ENCODE measurements at places on chromosomes 1 and 21. TPM values are rescaled to one million over a fixed set of nuclear protein-coding genes. Genes with fewer than 3 reads are reported as not detected.

Gene COL8A2
- 0.07 TPM for total RNA-seq

Gene SPRR1B
- total RNA-seq, result not detected

- DNase-seq, result peak; percentile 43
- H3K36me3 ChIP-seq, result no peaks in the 10 kb centered on the region
- H3K27ac ChIP-seq, result no peak overlapping the region
- H3K4me1 ChIP-seq, result peaks cover 7% of the 10 kb centered on the region
- H3K27me3 ChIP-seq, result peaks cover 31% of the 10 kb centered on the region
- H3K4me3 ChIP-seq, result no peak overlapping the region
Measured at GRCh38 chr1:156927215-156928042, 7.0 kb downstream of the LRRC71 start.

DNA sequence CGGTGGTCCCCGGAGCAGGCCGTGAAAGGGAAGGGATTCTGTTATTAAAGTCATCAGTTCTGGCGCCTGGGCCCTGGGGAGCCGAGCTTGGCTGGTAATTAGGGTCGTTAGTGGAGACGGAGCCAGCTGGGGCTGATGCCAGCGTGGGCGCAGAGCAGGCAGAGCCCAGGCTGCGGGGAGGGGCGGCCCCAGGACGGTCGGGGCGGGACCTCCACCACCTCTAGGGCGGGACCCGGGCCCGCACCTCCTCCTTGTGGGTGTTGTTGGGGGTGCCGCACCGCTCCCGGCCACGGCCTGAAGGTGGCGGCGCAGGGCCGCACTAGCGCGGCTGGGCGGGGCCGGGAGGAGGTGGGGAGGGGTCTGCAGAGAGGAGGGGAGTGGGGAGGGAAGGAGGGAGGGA lies 470.6 kb downstream of the PTPRU start:
- H3K27ac ChIP-seq, result no peak overlapping the region
- H3K4me3 ChIP-seq, result no peak overlapping the region
- H3K27me3 ChIP-seq, result peaks cover 13% of the 10 kb centered on the region
- no peaks in the 10 kb centered on the region for H3K4me1 ChIP-seq
- no peaks in the 10 kb centered on the region for H3K36me3 ChIP-seq

DNA sequence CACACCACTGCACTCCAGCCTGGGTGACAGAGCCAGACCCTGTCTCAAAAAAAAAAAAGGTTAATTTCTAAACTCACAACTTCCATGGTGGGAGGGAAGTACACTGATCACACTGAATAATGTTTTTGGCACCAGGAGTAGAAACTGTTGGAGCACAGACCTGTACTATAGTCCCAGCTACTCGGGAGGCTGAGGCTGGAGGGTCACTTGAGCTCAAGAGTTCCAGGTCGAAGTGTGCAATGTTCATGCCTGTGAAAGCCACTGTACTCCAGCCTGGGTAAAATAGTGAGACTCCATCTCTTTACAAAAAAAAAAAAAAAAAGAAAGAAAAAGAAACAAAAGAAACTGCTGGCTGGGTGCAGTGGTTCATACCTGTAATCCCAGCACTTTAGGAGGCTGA lies 35.3 kb downstream of the TMEM50B start:
- no peaks in the 10 kb centered on the region for H3K36me3 ChIP-seq
- no peak overlapping the region for H3K27ac ChIP-seq
- H3K4me3 ChIP-seq, result no peak overlapping the region
- no peaks in the 10 kb centered on the region for H3K27me3 ChIP-seq
- no peaks in the 10 kb centered on the region for H3K4me1 ChIP-seq

DNA sequence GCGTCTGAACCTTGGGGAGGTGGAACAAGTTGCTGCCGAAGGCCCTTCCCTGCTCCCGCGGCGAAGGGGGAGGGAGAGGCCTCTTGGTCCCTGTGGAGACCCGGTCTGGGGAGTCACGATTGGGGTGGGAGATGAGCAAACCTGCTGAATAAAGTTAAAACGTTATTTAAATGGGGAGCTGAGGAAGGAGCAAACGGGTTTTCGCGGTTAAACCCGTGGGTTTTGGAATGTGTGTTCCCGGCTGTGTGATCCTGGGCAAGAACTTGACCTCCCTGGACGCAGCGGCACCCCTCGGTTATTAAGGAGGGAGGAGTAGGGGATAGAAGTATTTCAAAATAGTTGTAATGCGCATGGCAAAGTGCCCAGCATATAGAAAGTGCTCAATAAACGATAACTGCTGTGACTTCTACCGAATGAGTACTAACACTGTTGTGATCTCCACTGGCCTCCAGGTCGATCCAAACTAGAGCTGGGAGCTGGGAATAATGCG lies 3.4 kb downstream of the FAM110D start:
- peaks cover 13% of the 10 kb centered on the region for H3K27me3 ChIP-seq
- no peaks in the 10 kb centered on the region for H3K36me3 ChIP-seq
- H3K4me3 ChIP-seq, result peak overlapping the region; percentile 26
- no peak overlapping the region for H3K27ac ChIP-seq

Gene RNU1-2
- total RNA-seq, result 1,300 TPM

Gene CDC14A
- total RNA-seq, result 25.4 TPM

- no peaks in the 10 kb centered on the region for H3K27me3 ChIP-seq
- no peaks in the 10 kb centered on the region for H3K4me1 ChIP-seq
- no peak overlapping the region for H3K27ac ChIP-seq
- no peaks in the 10 kb centered on the region for H3K36me3 ChIP-seq
- no peak for DNase-seq
Measured at GRCh38 chr1:64470665-64471217, 812 bp downstream of the CACHD1 start.

DNA sequence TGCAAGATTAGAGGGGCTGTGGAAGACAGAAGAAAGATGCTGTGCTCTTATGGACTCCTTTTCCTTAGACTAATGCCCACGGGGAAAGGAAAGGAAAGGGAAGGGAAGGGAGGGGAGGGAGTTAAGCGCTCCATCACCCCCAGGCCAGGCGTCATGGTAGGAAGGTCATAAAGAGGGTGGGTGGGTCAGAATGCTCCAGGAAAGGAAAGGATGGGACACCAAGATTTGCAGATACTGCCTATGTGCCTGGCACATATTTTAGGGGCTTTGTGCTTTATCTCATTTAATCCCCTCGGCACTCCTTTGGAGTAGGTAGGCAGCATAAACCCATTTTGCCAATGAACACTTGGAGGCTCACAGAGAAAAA lies 41.4 kb downstream of the MAB21L3 start:
- no peaks in the 10 kb centered on the region for H3K36me3 ChIP-seq
- DNase-seq, result no peak
- peaks cover 18% of the 10 kb centered on the region for H3K4me1 ChIP-seq
- H3K27me3 ChIP-seq, result no peaks in the 10 kb centered on the region

- no peaks in the 10 kb centered on the region for H3K36me3 ChIP-seq
- DNase-seq, result peak; percentile 32
- peak overlapping the region; percentile 72 for H3K4me3 ChIP-seq
- H3K4me1 ChIP-seq, result peaks cover 31% of the 10 kb centered on the region
Measured at GRCh38 chr1:244653439-244654107, 647 bp downstream of the DESI2 start.

Gene KCNN3
- total RNA-seq, result 0.22 TPM

DNA sequence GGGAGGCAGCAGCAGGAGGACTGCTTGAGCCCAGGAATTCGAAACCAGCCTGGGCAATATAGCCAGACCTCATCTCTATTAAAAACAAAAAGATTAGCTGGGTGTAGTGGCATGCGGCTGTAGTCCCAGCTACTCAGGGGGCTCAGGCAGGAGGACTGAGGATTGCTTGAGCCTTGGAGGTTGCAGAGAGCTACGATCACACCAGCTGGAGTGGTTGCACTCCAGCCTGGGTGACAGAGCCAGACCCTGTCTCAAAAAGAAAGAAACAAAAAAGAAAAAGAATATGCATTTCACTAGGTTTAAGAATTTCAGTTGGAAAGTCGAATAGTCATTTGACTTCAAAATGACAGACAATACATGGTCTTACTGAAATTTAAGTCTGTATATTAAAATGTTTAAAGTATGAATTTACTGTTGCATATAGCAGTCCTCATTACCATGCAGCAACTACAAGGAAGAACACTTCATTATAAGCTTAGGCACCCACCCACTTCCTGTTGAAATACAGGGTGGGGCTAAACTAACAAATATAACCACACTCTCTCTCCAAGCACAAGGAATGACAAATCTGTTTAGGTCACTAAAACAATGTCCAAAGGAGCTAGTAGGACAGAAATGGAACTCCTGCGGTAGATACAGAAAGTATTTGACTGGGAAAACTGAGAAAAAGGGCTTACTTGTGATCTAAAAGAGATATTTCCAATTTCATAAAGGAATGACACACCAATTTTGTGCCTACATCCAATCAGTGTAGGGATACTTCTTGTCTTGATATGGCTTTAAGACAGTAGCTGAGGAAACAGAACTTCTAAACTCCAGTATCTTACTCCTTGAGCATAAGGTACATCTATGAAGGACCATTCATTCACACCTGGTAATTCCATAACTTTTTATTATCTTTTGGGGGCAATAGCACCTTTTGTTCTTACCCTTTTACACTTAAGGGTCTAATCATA lies 44.1 kb downstream of the GPR3 start:
- peaks cover 67% of the 10 kb centered on the region for H3K4me1 ChIP-seq
- H3K27me3 ChIP-seq, result no peaks in the 10 kb centered on the region
- H3K36me3 ChIP-seq, result no peaks in the 10 kb centered on the region
- no peak for DNase-seq
- H3K4me3 ChIP-seq, result peak overlapping the region; percentile 16
- H3K27ac ChIP-seq, result no peak overlapping the region

DNA sequence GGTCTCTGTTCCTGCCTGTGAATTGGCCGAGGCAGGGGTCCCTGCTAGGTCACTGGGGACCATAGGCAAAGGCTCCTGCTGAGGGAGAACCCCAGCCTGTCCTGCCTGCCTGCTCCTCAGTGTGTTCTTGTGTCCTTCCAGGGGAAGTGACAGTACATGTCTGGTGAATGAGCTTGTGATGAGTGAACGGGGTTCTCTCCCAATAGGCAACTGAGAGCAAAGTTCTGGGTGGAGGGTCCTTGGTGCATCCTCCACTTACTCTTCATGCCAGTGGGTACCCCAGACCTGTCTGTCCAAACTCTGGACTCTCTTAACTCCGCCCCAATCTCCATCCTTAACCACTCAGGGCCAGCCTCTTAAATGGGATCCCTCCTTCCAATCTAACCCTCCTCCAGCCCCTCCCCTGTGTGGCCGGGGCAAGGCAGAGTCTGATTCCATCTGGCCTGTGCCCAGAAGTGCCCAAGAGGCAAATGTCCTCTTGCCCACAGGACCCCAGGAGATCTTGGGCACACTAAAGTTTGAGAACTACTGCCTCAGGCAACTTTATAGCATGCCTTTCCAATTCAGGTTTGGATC lies 2.0 kb downstream of the XKR8 start:
- no peak overlapping the region for H3K27ac ChIP-seq
- DNase-seq, result no peak
- H3K27me3 ChIP-seq, result no peaks in the 10 kb centered on the region
- H3K36me3 ChIP-seq, result peaks cover 5% of the 10 kb centered on the region

DNA sequence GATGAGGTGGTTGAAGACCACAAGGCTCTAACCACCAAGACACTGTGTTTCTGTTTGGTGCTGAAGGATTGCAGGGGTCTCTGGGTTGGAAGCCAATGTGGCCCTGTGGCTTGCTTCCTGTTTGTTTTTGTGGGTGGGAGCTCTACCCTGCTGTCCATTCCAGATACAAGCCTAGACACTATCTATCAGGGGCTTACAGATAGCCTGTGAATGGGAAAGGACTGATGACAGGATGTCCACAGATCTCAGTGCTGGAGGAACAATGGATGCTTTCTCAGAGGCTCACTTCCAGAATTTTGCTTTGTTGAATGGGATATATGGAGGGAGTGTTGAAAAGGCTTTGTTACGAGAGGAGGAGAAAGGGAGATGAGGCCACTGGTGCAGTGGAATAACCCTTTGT lies 69.7 kb downstream of the NOS1AP start:
- H3K27ac ChIP-seq, result no peak overlapping the region
- no peaks in the 10 kb centered on the region for H3K4me1 ChIP-seq
- H3K36me3 ChIP-seq, result no peaks in the 10 kb centered on the region
- H3K4me3 ChIP-seq, result no peak overlapping the region
- DNase-seq, result no peak
- no peaks in the 10 kb centered on the region for H3K27me3 ChIP-seq

DNA sequence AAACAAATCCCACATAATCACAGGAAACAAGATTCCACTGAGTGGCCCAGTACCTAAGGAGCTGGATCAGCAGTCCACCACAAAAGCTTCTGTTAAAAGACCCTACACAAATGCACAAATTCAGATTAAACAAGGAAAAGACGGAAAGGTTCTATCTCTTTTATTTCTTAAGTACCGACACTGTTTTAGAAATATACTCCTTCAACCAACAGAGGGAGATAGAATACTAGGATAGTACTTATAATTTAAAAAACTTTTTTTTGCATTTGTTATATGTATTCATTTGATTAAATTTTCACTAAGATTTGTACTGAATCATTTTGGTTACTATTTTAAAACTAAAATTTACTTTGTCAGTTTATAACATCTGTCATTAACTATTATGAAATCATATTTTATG lies 12.5 kb downstream of the CDC7 start:
- no peaks in the 10 kb centered on the region for H3K36me3 ChIP-seq
- H3K27me3 ChIP-seq, result no peaks in the 10 kb centered on the region
- no peaks in the 10 kb centered on the region for H3K4me1 ChIP-seq
- H3K4me3 ChIP-seq, result no peak overlapping the region
- H3K27ac ChIP-seq, result no peak overlapping the region

Gene FCRL1
- total RNA-seq, result not detected

- DNase-seq, result no peak
- no peaks in the 10 kb centered on the region for H3K4me1 ChIP-seq
- H3K4me3 ChIP-seq, result no peak overlapping the region
- H3K27ac ChIP-seq, result no peak overlapping the region
- no peaks in the 10 kb centered on the region for H3K36me3 ChIP-seq
Measured at GRCh38 chr1:170806961-170807360, 128.4 kb upstream of the MROH9 start.

GRCh38 chr1:245232931-245233330 lies 78.1 kb downstream of the KIF26B start:
- H3K27me3 ChIP-seq, result no peaks in the 10 kb centered on the region
- DNase-seq, result no peak
- H3K4me1 ChIP-seq, result no peaks in the 10 kb centered on the region

Gene SPRR2F
- not detected for total RNA-seq

Gene CRP
- total RNA-seq, result not detected

DNA sequence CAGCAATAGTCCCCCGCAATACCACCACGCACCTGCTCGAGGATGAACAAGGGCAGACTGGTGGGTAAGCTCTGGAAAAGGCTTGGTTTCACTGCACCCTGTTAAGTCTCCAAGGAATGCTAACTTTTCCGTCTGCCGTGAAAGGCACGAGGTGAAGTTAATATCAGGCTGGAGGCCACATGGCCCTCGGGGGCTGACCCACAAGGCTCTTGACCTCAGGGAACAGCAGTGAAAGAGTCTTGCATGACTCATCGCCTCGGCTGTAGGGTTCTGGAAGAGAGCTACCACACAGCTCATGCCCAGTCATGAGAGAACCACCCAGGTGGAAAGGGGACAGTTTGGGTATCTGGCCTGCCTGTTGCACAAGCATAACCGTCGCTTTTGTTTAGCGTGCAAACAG lies 24.7 kb downstream of the SCCPDH start:
- H3K36me3 ChIP-seq, result no peaks in the 10 kb centered on the region
- no peak overlapping the region for H3K27ac ChIP-seq
- H3K4me1 ChIP-seq, result no peaks in the 10 kb centered on the region

GRCh38 chr1:32929366-32929765 lies 28.2 kb upstream of the TMEM54 start:
- no peak overlapping the region for H3K27ac ChIP-seq
- H3K4me1 ChIP-seq, result peaks cover 16% of the 10 kb centered on the region
- no peaks in the 10 kb centered on the region for H3K36me3 ChIP-seq
- DNase-seq, result no peak
- H3K27me3 ChIP-seq, result peaks cover 13% of the 10 kb centered on the region

Gene TCHHL1
- total RNA-seq, result not detected

GRCh38 chr21:42369821-42370220 lies 3.5 kb upstream of the TFF1 start:
- no peaks in the 10 kb centered on the region for H3K27me3 ChIP-seq
- no peak for DNase-seq
- no peaks in the 10 kb centered on the region for H3K4me1 ChIP-seq
- H3K36me3 ChIP-seq, result no peaks in the 10 kb centered on the region
- no peak overlapping the region for H3K4me3 ChIP-seq

All from CD8-positive, alpha-beta memory T cell (primary cell).